Kidney (tissue), 22 donors: ENCODE measurements at places on chromosomes 11 and 22. TPM values are rescaled to one million over a fixed set of nuclear protein-coding genes. Genes with fewer than 3 reads are reported as not detected.

GRCh38 chr22:30305906-30306626, 16.8 kb upstream of the CASTOR1 start:
- H3K27me3 ChIP-seq = no peaks in the 10 kb centered on the region
- peak overlapping the region; percentile 88 for H3K27ac ChIP-seq
- H3K4me3 ChIP-seq = no peak overlapping the region
- peaks cover 8% of the 10 kb centered on the region for H3K4me1 ChIP-seq

DNA sequence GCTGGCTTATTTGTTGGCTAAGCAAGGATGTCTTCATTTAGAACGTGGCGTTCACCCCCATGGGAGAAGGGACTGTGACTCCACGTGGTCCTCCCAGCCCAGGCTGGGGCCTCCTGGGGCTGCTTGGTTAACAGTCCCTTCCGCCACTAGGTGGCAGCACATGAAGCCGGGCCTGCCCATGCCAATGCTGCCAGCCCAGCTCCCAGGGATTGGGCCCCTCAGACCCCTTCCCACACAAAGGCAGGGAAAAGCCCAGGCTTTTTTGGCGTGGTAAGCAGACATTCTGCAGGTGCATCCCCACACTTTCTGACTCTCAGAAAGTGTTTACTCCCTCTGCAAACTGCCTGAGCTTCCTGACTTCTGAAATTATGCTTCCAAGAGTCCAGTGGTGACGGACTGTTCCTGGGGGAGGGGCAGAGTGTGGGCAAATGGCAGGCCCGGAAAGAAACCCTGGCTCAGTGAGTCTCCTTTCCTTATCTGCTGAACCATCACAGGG, 3.1 kb downstream of the CBX6 start:
- H3K4me3 ChIP-seq = no peak overlapping the region
- H3K36me3 ChIP-seq = peaks cover 3% of the 10 kb centered on the region
- DNase-seq = peak; percentile 92
- no peak overlapping the region for H3K27ac ChIP-seq
- peaks cover 9% of the 10 kb centered on the region for H3K4me1 ChIP-seq

- no peak overlapping the region for H3K27ac ChIP-seq
- H3K4me3 ChIP-seq = no peak overlapping the region
- DNase-seq = no peak
- H3K27me3 ChIP-seq = no peaks in the 10 kb centered on the region
- no peaks in the 10 kb centered on the region for H3K4me1 ChIP-seq
- no peaks in the 10 kb centered on the region for H3K36me3 ChIP-seq
These were observed 1294.8 kb downstream of the TBC1D22A start for GRCh38 chr22:48057116-48057835.

GRCh38 chr11:64353715-64354506, 5.1 kb upstream of the RPS6KA4 start:
- H3K4me1 ChIP-seq = peaks cover 12% of the 10 kb centered on the region
- no peak overlapping the region for H3K4me3 ChIP-seq
- no peak for DNase-seq
- no peak overlapping the region for H3K27ac ChIP-seq
- no peaks in the 10 kb centered on the region for H3K36me3 ChIP-seq

DNA sequence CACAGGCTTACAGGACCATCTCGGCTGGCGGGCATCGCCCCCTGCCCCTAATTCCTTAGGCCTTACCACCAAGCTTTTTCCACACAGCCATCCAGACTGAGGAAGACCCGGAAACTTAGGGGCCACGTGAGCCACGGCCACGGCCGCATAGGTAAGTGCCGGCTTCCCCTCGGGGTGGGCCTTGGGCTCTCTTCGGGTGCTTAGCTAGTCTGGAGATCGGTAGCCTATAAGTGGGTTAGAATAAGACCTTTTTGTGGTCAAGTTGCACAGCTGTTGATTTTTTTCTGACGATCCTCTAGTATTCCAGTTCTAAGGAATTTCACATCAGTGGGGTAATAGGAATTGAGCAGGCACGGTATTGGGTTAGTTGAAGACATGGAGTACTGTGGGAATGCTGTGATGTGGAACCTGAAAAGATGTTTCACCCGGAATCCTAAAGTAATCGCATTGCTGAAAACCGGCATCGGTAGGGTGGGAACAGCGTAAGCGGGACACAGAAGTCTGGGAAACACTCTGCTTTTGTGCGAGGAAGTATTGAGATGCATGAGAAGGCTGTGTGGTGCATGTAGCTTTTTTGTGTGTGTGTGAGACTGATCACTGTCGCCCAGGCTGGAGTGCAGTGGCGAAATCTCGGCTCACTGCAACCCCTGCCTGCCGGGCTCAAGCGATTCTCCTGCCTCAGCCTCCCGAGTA, 669 bp downstream of the RPL27A start:
- DNase-seq = peak; percentile 21
- peak overlapping the region; percentile 95 for H3K27ac ChIP-seq

DNA sequence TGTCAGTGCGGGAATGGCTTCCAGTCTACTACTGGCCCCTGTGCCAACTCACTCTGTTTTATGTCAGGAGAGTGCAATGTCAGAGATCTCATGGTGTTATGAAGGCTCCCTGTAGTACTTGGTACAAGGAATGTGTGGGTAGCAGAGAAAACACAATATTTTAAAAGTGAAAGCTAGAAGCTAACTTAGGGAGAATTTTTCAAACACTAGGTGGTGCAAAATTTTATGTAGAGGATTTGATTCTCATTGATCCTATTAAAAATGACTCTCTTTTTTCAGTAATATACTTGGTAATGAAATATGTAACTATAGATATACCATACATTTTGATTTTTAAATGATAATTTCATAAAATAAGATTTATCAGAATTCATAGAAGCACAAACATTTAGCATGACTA, 134.7 kb downstream of the JRKL start:
- no peak overlapping the region for H3K27ac ChIP-seq
- H3K4me1 ChIP-seq = no peaks in the 10 kb centered on the region
- H3K36me3 ChIP-seq = no peaks in the 10 kb centered on the region

DNA sequence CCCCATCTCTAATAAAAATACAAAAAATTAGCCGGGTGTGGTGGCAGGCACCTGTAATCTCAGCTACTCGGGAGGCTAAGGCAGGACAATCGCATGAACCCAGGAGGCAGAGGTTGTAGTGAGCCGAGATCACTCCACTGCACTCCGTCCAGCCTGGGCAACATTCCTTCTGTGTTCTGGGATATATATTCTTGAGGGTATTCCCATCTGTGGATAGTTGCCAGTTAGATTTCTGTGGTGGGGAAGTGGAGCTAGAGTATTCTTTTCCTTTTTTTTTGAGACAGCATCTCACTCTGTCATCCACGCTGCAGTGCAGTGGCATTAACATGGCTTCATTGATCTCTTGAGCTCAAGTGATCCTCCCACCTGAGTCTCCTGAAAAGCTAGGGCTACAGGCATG, 9.1 kb upstream of the ZNF74 start:
- no peaks in the 10 kb centered on the region for H3K36me3 ChIP-seq
- no peak for DNase-seq
- no peaks in the 10 kb centered on the region for H3K4me1 ChIP-seq
- H3K4me3 ChIP-seq = no peak overlapping the region

DNA sequence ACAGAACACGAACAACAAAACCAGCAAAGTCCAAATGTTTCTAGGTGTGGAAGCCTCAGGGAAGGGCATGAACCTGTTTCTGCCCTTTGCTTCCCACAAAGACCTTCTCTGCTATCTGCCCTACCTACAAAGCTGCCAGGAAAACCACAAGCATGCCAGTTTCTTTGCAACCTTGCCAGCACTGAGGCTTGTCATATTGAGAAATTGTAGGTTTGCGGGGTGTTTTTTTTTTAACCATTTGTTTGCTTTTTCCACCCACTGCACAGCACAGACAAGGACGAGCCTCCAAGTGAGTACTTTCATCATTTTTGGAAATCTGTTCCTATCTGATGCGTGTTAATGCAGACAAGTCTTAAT, 12.8 kb downstream of the PARVG start:
- no peaks in the 10 kb centered on the region for H3K36me3 ChIP-seq
- no peak overlapping the region for H3K27ac ChIP-seq
- no peaks in the 10 kb centered on the region for H3K4me1 ChIP-seq
- DNase-seq = no peak
- H3K27me3 ChIP-seq = no peaks in the 10 kb centered on the region

GRCh38 chr11:8025816-8026215, 38.7 kb downstream of the EIF3F start:
- no peak overlapping the region for H3K27ac ChIP-seq
- no peaks in the 10 kb centered on the region for H3K27me3 ChIP-seq
- H3K4me1 ChIP-seq = no peaks in the 10 kb centered on the region
- H3K4me3 ChIP-seq = no peak overlapping the region
- H3K36me3 ChIP-seq = no peaks in the 10 kb centered on the region

GRCh38 chr11:118214210-118214914, 10.4 kb downstream of the JAML start:
- no peak for DNase-seq
- H3K27ac ChIP-seq = no peak overlapping the region
- no peaks in the 10 kb centered on the region for H3K27me3 ChIP-seq
- H3K36me3 ChIP-seq = no peaks in the 10 kb centered on the region
- H3K4me1 ChIP-seq = no peaks in the 10 kb centered on the region
- no peak overlapping the region for H3K4me3 ChIP-seq

- no peak overlapping the region for H3K4me3 ChIP-seq
- H3K36me3 ChIP-seq = no peaks in the 10 kb centered on the region
- H3K27ac ChIP-seq = no peak overlapping the region
- no peak for DNase-seq
- H3K27me3 ChIP-seq = no peaks in the 10 kb centered on the region
- no peaks in the 10 kb centered on the region for H3K4me1 ChIP-seq
These were observed 5.3 kb downstream of the DHCR7 start for GRCh38 chr11:71442880-71443279.

DNA sequence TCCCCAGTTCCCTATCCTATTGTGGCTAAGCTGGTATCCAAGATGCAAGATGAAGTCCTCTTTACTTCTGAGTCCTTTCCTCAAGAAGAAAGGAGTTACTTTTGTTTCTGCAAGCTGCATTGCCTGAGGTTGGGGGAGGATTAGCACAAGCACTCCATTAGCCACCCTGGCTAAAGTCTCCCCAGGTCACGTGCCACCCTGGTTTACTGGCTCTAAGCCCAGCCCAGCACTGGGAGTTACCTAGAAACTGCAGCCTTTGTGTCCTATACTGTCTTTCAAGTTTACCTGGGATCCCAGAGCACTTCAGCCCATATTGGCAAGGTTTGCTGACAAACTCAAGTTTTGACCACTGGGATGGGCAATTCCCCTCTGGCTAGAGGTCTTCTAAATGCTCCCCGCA, 78.4 kb upstream of the DBX1 start:
- peak; percentile 56 for DNase-seq
- no peaks in the 10 kb centered on the region for H3K27me3 ChIP-seq
- no peak overlapping the region for H3K4me3 ChIP-seq
- H3K36me3 ChIP-seq = no peaks in the 10 kb centered on the region
- H3K27ac ChIP-seq = no peak overlapping the region

DNA sequence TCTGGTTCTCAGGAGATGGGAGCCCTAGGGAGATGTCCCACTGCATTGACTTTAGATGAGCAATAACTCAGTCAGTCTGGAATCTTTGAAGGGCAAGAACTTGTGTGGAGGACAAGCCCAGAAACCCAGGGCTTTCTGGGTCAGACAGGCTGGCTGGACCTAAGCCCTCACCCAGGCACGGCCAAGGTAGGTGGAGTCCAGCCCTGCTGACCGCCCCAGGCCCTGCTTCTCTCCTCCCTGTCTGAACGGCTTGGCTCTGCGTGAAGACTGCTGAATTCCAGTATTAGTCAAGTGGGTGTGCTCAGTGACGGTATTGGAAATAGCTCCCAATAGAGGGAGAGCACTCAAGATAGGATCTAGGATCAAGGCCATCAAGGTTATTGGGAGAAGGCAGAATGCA, 6.1 kb downstream of the CXCR5 start:
- H3K4me3 ChIP-seq = no peak overlapping the region
- no peaks in the 10 kb centered on the region for H3K27me3 ChIP-seq
- peak overlapping the region; percentile 62 for H3K27ac ChIP-seq
- no peak for DNase-seq

- no peak for DNase-seq
- H3K4me1 ChIP-seq = no peaks in the 10 kb centered on the region
- no peaks in the 10 kb centered on the region for H3K27me3 ChIP-seq
- no peak overlapping the region for H3K4me3 ChIP-seq
- H3K27ac ChIP-seq = no peak overlapping the region
These were observed 24.6 kb upstream of the DGAT2 start for GRCh38 chr11:75743711-75744563.

GRCh38 chr11:75797116-75797515, 17.9 kb upstream of the UVRAG start:
- H3K4me1 ChIP-seq = no peaks in the 10 kb centered on the region
- H3K27me3 ChIP-seq = no peaks in the 10 kb centered on the region
- H3K4me3 ChIP-seq = no peak overlapping the region
- H3K36me3 ChIP-seq = no peaks in the 10 kb centered on the region
- DNase-seq = peak; percentile 25

GRCh38 chr22:44479662-44480061, 18.4 kb downstream of the RTL6 start:
- no peak for DNase-seq
- H3K4me1 ChIP-seq = no peaks in the 10 kb centered on the region
- no peaks in the 10 kb centered on the region for H3K27me3 ChIP-seq
- no peak overlapping the region for H3K27ac ChIP-seq
- H3K4me3 ChIP-seq = no peak overlapping the region

- no peak for DNase-seq
- no peaks in the 10 kb centered on the region for H3K4me1 ChIP-seq
- H3K36me3 ChIP-seq = no peaks in the 10 kb centered on the region
- H3K4me3 ChIP-seq = no peak overlapping the region
- H3K27me3 ChIP-seq = no peaks in the 10 kb centered on the region
- H3K27ac ChIP-seq = no peak overlapping the region
These were observed 86.0 kb downstream of the RASSF10 start for GRCh38 chr11:13094930-13095687.

The CALCA gene
- total RNA-seq = not detected

The C1QTNF4 gene
- 0.25 TPM for total RNA-seq

The LSP1 gene
- total RNA-seq = 26.1 TPM

The OTOG gene
- 0.06 TPM for total RNA-seq

The CHRNA10 gene
- 1.2 TPM for total RNA-seq

The PVALB gene
- total RNA-seq = 2.1 TPM

The OR2AG1 gene
- total RNA-seq = not detected

The NEFH gene
- 0.60 TPM for total RNA-seq

The MMP12 gene
- not detected for total RNA-seq

The SRRD gene
- 22.8 TPM for total RNA-seq

The STK33 gene
- total RNA-seq = 11.9 TPM

The APOL1 gene
- total RNA-seq = 160 TPM

The OLFML1 gene
- total RNA-seq = 7.6 TPM
